ENCODE measurements at places on chromosomes 6 and 20. TPM values are rescaled to one million over a fixed set of nuclear protein-coding genes. Genes with fewer than 3 reads are reported as not detected.

GRCh38 chr6:157535340-157536222 is 154.6 kb downstream of the ZDHHC14 start:
- no peak for DNase-seq

Gene TCP11
- total RNA-seq, result not detected

Gene HAO1
- total RNA-seq, result not detected

Gene PARD6B
- 0.64 TPM for total RNA-seq

- DNase-seq, result no peak
These were observed 4.0 kb upstream of the DHX16 start for GRCh38 chr6:30676660-30677285.

Gene MYH7B
- total RNA-seq, result 32.7 TPM

Gene IL17F
- total RNA-seq, result not detected

- DNase-seq, result no peak
These were observed 28.4 kb upstream of the LY86 start for GRCh38 chr6:6559994-6560570.

Gene FOXS1
- total RNA-seq, result 0.83 TPM

Gene SEL1L2
- total RNA-seq, result 1.5 TPM

DNA sequence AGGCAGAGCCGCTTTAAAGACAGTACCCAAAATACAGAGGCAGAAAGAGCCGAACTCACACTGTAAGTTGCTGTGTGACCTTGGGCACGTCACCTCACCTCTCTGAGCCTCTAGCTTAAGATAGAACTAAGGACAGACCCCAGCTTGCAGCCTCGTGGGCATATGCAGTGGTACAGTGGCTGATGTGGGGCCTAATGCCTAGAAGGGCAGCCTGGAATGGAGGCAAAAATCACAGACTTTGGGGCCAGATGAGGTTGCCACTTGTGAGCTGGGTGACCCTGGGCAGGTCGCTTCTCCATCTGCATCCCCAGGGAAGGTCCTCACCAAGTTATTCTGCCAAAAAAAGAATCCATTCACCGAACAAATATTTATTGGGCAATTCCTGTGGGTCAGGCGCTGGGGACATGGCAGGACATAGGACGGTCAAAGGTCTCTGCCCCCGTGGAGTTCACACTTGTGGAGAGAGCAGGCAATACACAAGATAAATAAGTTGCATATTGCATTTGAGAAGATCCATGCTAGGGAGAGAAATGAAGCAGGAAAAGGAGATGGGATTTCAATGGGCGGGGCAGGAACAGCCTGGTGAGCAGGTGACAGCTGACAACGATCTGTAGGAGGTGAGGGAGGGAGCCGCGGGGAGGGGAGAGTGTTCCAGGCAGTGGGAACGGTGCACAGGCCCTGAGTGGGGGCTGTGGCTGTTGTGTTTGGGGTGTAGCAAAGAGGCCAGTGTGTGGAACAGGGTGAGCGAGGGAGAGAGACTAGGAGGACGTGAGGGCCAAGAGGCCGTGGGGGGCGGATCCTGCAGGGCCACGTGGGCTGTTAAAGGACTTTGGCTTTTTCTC is 115.2 kb downstream of the CEBPB start:
- DNase-seq, result peak; percentile 84

Gene HLA-DMB
- 2.8 TPM for total RNA-seq

Gene MDFI
- 3.0 TPM for total RNA-seq

DNA sequence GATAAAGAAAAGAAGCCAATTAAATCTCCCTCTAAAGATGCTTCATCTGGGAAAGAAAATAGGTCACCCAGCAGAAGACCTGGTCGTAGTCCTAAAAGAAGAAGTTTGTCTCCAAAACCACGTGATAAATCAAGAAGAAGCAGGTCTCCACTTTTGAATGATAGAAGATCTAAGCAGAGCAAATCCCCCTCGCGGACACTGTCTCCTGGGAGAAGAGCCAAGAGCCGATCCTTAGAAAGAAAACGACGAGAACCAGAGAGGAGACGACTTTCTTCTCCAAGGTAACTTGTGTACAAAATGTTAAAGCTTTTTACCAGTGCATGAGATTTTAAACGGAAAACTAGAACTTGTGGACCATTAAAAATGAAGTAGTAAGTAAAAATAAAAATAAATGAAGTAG is 46.5 kb downstream of the FAM217A start:
- no peak for DNase-seq

GRCh38 chr6:97205966-97206365 is 77.0 kb downstream of the MMS22L start:
- no peak for DNase-seq

Gene TFAP2D
- not detected for total RNA-seq

Gene BPIFA1
- total RNA-seq, result not detected

Gene OTOR
- total RNA-seq, result not detected

DNA sequence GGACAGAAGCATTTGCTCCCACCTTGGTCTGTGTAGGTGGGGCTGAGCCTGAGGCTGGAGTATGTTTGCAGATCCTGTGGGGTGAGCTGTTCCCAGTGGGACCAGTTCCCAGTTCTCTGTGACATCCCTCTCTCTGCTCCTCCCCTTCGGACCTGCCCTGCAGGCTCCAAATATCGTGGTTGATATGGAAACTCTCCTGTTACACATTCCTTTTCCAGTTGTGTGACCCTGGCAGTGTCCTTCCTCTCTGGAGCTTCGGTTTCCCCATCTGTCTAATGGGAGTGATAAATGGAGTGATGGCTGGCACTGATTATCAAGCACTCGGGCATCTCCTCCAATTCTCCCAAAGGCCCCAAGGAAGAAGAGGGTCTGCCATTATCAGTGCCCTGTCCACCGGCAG is 15.7 kb upstream of the TGM2 start:
- no peak for DNase-seq

Gene KIFC1
- 0.25 TPM for total RNA-seq

DNA sequence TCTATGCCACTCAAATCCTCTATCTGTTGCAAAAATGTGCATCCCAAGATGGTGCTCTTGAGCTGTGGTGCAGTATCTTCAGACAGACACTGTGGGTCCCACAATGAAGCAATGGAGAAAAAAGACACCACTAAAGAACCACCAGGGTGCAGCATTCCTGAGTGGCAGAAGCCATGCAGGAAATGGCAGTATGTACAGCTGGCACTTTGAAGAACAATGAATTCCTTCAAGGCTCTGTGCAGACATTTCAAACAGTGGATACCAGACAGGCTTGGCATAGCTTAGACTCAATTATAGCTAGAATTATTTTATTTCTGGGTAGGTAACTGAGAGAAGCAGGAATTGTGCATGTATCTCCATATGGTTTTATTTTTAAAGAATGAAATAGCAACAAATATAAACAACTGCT is 24.0 kb upstream of the HDAC2 start:
- DNase-seq, result no peak

Gene POPDC3
- 80.1 TPM for total RNA-seq

DNA sequence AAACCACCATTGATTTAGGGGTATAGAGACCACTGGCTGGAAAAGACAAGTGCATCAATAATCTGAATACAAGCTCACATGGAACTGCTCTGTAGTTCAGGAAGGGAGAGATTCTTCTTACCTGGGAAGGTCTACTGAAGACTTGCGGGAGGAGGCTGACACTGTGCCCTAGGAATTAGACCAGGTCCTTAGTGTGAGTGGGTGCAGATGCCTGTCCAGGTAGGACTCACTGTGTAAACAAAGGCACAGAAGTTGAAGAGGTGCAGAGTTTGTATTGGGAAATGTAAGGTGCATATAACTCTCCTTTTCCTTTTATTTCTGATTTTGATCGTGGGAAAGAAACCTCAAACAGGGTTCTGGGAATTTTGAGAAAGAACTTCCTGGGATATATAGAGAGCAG is 66.8 kb downstream of the DAAM2 start:
- DNase-seq, result no peak

GRCh38 chr6:96059586-96059985 is 43.8 kb downstream of the FUT9 start:
- DNase-seq, result no peak

DNA sequence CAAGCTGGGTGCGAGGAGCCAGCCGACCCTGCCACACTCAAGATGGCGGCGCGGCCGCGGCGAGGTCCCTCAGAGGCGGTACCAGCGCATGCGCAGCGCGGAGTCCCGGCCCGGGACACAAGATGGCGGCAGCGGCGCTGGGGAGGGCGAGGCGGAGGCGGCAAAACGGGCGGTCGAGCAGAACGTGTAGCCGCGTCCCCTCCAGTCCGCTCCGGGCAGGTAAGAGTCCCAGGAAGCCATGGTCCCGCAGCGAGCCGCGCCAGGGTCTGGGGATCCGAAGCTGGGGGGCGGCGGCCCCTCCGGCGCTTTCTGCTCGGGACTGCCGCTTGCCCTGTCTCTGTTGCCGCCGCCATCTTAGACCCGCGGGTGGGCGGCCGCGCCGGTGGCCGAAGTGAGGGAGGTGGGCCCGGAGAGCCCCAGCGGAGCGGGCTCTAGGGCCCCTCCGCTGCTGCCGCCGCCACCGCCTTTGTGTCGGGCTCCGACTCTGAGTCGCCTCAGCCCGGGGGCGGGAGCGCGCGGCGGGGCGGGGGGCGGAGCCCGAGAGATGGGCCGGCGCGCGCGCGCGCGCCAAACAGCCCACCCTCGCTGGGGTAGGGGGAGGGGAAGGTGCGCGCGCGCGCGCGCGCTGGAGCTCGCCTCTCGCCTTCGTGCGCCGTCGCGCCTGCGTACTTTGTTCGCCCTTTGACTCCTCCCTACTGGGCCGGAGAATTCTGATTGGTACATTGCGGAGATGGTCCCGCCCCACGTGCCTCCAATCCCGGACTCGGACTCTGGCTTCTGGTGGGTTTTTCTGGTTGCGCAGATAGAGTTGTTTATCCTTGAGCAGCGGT is at the start of gene PCIF1:
Gene PCIF1 (plus strand): TSS at position 98 of the 830 bp plus-strand sequence. CDS start 4,317 bp downstream, outside the sequence.
- DNase-seq, result peak; percentile 98

Gene COL10A1
- total RNA-seq, result not detected

Gene SCUBE3
- total RNA-seq, result not detected

DNA sequence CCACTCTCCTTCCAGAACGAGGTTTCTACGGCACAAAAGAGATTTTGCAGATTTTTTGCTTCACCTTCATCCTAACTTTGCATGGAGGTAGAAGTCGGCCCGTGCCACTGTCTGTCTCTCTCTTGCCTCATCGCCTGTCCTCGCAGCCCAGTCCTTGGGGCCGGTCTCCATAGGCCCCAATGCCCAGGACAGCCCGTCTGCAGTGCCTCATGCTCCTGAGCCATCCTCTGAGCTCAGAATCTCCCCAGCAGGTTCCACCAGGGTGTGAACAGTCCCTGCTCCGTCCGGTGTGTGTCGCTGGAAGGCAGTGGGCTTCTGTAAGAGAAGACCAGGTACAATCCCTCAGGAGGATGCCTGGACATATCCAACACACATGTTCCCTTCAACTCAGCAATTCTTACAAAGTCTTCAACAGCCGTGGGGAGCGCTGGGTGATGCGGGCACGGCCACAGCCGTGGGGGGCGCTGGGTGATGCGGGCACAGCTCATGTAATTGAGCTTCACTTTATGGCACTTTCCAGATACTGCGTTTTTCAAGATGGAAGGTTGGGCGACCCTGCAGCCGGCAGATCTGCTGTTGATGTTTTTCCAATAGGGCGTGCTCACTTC is 231.9 kb downstream of the DLL1 start:
- DNase-seq, result no peak

GRCh38 chr6:80003826-80004172 is 650 bp upstream of the TTK start:
- DNase-seq, result no peak

DNA sequence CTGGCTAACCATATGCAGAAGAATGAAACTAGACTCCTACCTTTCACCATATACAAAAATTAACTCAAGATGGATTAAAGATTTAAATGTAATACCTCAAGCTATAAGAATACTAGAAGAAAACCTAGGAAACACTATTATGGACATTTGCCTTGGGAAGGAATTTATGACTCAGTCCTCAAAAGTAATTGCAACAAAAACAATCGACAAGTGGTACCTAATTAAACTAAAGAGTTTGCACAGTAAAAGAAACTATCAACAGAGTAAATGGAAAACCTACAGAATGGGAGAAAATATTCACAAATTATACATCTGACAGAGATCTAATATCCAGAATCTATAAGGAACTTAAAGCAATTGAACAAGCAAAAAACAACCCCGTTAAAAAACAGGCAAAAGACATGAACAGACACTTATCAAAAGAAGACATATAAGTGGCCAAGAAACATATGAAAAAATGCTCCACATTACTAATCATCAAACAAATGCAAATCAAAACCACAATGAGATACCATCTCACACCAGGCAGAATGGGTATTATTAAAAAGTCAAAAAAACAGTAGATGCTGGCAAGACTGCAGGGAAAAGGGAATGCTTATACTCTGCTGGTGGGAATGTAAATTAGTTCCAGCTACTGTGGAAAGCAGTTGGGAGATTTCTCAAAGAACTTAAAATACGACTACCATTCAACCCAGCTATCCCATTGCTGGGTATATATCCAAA is 31.9 kb downstream of the RALGAPB start:
- no peak for DNase-seq

Gene FAM83B
- 1.7 TPM for total RNA-seq

Gene TRAM2
- total RNA-seq, result 4.3 TPM

GRCh38 chr6:24680582-24680981 is 13.7 kb downstream of the ACOT13 start:
- no peak for DNase-seq

GRCh38 chr20:17498641-17499040 is 32.5 kb downstream of the BFSP1 start:
- no peak for DNase-seq

Gene GPR6
- not detected for total RNA-seq

GRCh38 chr6:100962466-100962865 is 81.3 kb upstream of the ASCC3 start:
- DNase-seq, result no peak

DNA sequence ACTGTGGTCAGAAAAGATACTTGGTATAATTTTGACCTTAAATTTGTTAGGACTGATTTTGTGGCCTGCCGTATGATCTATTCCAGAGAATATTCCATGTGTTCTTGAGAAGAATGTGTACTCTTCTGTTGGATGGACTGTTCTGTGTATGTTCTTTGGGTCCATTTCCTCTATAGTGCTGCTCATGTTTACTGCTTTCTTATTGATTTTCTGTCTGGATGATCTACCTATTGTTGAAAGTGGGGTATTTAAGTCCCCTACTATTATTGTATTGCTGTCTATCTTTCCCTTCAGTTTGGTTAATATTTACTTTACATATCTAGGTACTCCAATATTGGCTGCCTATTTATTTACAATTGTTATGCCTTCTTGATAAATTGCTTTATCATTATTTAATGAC is 298.4 kb downstream of the BCKDHB start:
- DNase-seq, result no peak

Gene CCN6
- not detected for total RNA-seq

Gene THEMIS
- total RNA-seq, result not detected

Gene DEFB124
- not detected for total RNA-seq

Gene ID4
- 0.61 TPM for total RNA-seq

DNA sequence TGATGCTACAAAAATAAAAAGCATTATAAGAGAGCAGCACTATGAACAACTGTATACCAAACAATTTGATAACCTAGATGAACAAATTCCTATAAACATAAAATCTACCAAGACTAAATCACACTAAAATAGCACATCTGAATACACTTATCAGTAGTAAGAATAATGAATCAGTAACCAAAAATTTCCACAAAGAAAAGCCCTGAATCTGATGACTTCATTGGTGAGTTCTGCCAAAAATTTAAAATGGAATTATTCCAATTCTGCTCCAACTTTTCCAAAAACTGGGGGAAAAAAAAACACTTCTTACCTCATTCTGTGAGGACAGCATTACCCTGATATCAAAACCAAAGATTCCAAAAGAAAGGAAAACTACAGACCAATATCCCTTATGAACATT is 206.2 kb downstream of the WDR27 start:
- no peak for DNase-seq

GRCh38 chr20:62511300-62511914 is 35.6 kb upstream of the GATA5 start:
- DNase-seq, result peak; percentile 91
